Progenitor cell of endocrine pancreas (in vitro differentiated cells): ENCODE measurements at places on chromosomes 7 and 10. TPM values are rescaled to one million over a fixed set of nuclear protein-coding genes. Genes with fewer than 3 reads are reported as not detected.

Gene TET1
- 36.2 and 37.3 TPM in 2 replicates for total RNA-seq

Gene CRTAC1
- 4.2 and 4.6 TPM in 2 replicates for total RNA-seq

Gene CYP3A5
- total RNA-seq: 4.2 and 4.6 TPM in 2 replicates

Gene PDE1C
- 1.0 and 1.7 TPM in 2 replicates for total RNA-seq

Gene HYAL4
- not detected in 2 replicates for total RNA-seq

Gene GFRA1
- 8.7 and 14.6 TPM in 2 replicates for total RNA-seq

DNA sequence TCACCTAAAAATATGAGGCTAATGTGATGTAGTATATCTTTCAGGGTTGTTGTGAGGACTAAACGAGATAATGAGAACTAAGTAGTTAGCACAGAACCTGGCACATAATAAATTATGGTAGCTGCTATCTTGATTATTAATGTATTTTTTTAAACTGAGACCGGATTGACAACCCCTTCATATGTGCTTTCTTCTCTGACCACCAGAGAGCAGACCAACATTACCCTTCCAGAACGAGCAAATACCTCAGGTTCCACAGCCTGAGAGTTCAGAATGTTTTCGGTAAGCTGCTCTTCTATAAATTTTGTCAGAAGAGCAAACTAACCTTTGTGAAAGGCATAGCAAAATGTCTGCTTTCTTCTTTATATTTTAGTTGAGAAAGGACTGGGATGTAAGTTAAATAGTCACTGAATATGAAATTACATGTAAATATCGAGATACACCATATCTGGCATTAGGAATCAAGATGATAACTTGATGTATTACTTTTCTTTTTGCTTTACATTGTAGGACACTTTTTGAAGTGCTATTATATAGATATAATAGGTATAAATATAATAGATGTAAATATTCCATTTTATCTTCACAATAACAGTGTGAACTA, 13.6 kb upstream of the BPGM start:
- no peak overlapping the region for H3K27ac ChIP-seq
- DNase-seq: no peak
- H3K4me1 ChIP-seq: no peaks in the 10 kb centered on the region
- H3K4me3 ChIP-seq: no peak overlapping the region

- H3K27ac ChIP-seq: no peak overlapping the region
- no peak for DNase-seq
- peaks cover 61% of the 10 kb centered on the region for H3K27me3 ChIP-seq
- H3K36me3 ChIP-seq: no peaks in the 10 kb centered on the region
- peaks cover 7% of the 10 kb centered on the region for H3K4me1 ChIP-seq
Observed at GRCh38 chr10:126252884-126253610, 135.2 kb downstream of the ADAM12 start.

DNA sequence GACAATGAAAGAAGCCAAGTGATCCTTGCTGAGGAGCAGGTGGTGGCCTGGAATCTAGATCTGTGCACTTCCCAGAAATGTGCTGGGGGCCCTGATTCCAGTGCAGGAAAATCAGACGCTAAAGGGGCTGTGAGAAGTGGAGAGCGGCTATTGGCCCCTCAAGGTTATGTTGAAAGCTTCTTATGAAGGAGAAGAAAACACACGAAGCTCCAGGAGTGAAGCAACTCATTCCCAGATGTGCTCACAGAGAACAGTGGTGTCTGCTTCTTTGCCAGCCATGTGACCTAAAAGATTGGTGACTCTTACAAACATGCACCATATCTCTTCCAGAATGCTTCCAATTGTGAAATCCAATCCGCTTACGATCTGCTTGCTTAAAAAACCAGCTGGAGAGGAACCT, 679.3 kb upstream of the IGFBP3 start:
- peaks cover 4% of the 10 kb centered on the region for H3K4me1 ChIP-seq
- no peaks in the 10 kb centered on the region for H3K36me3 ChIP-seq
- no peak overlapping the region for H3K4me3 ChIP-seq

DNA sequence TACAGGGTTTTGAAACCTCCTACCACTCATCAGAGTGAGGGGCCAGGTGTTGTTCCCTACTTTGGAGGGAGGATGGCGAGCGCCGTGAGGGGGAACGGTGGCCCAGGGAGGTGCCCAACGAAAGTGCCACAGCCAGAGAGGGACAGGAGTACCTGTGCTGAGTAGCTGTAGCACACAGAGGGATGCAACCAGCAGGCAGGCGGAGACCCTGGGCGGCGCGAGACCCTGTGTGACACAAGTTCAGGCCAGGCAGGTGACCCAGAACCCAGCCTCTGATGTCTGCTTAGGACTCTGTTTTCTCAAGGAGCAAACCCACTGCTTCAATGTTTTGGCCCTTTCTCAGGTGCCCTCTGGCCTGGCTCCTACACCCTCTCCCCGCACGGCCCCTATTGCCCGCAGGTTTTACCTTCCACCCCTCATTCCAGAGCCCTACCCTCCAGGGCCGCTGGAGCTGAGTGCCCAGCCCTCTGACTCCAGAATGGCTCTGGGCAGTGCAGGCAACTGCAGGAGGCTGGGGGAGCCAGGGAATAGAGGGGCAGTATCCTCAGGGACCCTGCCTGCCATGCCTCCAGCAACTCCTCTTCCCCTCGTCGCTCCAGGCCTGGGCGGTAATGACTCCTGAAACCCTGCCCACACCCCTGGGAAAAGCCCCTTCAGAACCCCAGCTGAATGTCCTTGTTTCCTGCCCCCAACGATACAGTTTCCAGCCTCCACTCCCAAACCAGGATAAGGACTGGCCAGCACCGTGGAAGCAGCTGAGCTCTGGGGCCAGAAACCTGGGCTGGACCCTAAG, 164.1 kb upstream of the RHEB start:
- H3K27me3 ChIP-seq: peaks cover 12% of the 10 kb centered on the region
- DNase-seq: no peak

GRCh38 chr7:130430115-130430514, 10.7 kb downstream of the CEP41 start:
- peaks cover 6% of the 10 kb centered on the region for H3K36me3 ChIP-seq
- no peak for DNase-seq
- H3K4me3 ChIP-seq: no peak overlapping the region
- H3K27ac ChIP-seq: no peak overlapping the region
- H3K4me1 ChIP-seq: peaks cover 16% of the 10 kb centered on the region
- H3K27me3 ChIP-seq: no peaks in the 10 kb centered on the region

GRCh38 chr7:130356121-130356875, 11.7 kb downstream of the CPA5 start:
- H3K4me3 ChIP-seq: no peak overlapping the region
- H3K27ac ChIP-seq: peak overlapping the region; percentile 98
- H3K27me3 ChIP-seq: no peaks in the 10 kb centered on the region
- H3K4me1 ChIP-seq: peaks cover 25% of the 10 kb centered on the region
- peak; percentile 38 for DNase-seq

GRCh38 chr10:109892931-109893330, 30.4 kb downstream of the XPNPEP1 start:
- no peak overlapping the region for H3K4me3 ChIP-seq
- H3K27ac ChIP-seq: no peak overlapping the region
- H3K27me3 ChIP-seq: no peaks in the 10 kb centered on the region
- no peaks in the 10 kb centered on the region for H3K4me1 ChIP-seq
- DNase-seq: no peak

DNA sequence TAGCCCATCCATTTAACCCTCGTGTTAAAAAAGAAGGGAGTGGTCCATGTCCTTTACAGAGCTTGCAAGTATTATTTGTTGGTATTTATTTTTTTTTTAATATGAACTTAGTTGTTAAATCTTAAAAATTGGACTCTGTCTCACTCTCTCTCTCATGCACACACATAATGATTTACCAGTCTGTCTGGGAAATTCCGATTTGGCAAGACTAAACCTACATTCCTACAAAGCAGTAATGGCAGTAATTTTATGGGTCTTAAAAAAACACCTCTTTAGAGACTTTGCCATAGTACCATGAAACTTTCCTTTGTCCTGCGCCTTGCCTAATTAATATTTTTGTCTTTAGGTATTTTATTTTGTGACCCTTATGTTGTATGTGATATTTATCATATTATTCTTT, 239.5 kb upstream of the PPP1R3A start:
- no peak overlapping the region for H3K4me3 ChIP-seq
- no peaks in the 10 kb centered on the region for H3K27me3 ChIP-seq

DNA sequence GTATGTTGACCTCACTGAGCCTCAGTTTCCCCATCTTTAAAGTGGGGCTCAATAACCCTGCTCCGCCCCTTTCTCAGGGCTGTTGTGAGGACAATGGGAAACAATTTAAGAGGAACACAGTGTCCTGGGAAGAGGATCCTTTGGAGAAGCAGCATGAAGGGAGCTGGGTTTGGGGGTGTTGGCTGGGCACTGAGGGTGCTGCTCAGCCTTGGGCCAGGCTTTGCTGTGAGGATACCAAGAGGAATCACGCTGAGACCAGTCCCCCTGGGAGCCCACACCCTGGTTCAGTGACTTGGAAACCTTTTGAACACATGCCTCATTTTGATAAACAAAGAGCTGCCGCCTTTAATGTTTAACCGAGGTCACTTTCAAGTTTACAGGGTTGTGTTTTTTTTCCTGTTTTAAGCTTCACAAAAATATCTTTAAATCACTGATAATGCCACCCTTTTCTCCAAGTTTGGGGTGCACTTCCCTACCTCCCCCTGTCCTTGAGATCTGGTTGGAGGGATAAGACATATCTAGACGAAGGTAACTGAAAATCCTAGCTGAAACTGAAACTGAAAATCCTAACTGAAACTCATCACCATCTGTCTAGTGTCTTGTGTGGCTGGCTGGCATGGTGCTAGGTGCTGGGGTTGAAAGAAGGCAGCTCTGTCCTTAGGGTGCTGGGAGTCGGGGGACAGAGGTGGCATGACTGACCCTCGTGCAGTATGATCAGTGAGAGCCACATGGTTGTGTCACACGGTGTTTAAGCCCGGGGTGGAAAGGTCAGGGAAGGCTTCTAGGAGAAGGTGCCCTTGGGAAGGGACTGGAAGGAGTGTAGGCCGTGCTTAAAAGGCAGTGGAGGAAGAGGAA, 27.7 kb downstream of the ZNF775 start:
- no peaks in the 10 kb centered on the region for H3K27me3 ChIP-seq
- no peak for DNase-seq
- peak overlapping the region; percentile 18 for H3K27ac ChIP-seq
- H3K4me1 ChIP-seq: peaks cover 32% of the 10 kb centered on the region
- H3K36me3 ChIP-seq: peaks cover 4% of the 10 kb centered on the region
- H3K4me3 ChIP-seq: peak overlapping the region; percentile 94

- DNase-seq: no peak
- no peak overlapping the region for H3K27ac ChIP-seq
- H3K27me3 ChIP-seq: no peaks in the 10 kb centered on the region
- no peaks in the 10 kb centered on the region for H3K4me1 ChIP-seq
- no peak overlapping the region for H3K4me3 ChIP-seq
- no peaks in the 10 kb centered on the region for H3K36me3 ChIP-seq
Observed at GRCh38 chr10:30210296-30210695, 138.8 kb downstream of the MTPAP start.

GRCh38 chr7:131004371-131004770, 270.4 kb upstream of the KLF14 start:
- no peak for DNase-seq
- no peaks in the 10 kb centered on the region for H3K27me3 ChIP-seq
- H3K4me3 ChIP-seq: no peak overlapping the region
- H3K4me1 ChIP-seq: peaks cover 3% of the 10 kb centered on the region
- no peaks in the 10 kb centered on the region for H3K36me3 ChIP-seq

DNA sequence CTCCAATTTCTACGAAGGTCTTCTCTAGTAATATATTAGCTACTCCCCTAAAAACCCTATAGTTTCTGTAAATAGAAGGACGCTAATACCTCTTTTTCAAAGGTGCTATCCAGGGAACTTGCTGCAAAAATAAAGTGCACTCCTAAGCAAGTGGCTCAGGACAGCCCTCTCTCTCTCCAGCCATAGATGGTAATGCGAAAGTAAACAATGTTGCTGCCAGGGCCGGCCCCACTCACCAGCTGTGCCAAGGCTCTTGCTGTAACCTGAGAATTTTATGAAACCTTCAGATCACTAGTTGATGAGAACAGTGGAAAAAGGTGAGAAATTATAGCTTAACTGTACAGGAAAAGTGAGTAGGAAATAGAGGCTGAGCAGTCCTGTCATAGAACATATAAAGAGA, 10.9 kb upstream of the TAS2R39 start:
- H3K4me3 ChIP-seq: no peak overlapping the region
- DNase-seq: no peak
- H3K36me3 ChIP-seq: peaks cover under 1% of the 10 kb centered on the region
- no peaks in the 10 kb centered on the region for H3K4me1 ChIP-seq
- H3K27ac ChIP-seq: no peak overlapping the region

GRCh38 chr10:33489501-33490176, 155.2 kb upstream of the NRP1 start:
- H3K4me1 ChIP-seq: peaks cover 5% of the 10 kb centered on the region
- H3K36me3 ChIP-seq: no peaks in the 10 kb centered on the region
- no peak for DNase-seq
- H3K4me3 ChIP-seq: no peak overlapping the region

DNA sequence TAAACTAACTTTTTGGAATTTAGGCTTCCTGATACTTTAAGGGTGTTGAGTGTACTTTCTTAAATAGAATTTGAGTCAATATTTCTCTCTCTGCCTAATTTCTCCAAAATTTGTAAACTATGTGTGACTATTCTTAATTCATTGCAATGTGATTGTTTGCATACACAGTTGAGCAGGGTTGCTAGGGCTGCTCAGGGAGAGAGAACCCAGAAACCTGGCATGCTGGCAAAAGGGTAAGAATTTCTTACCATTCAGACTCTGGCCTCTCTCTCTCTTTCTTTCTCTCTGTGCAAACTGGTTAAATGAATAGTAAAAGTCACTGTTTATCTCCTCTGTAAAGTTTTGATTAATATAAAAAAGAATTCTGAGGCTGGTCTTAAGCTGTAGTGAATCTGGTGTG, 51.0 kb upstream of the NAMPT start:
- H3K27me3 ChIP-seq: no peaks in the 10 kb centered on the region
- DNase-seq: no peak
- no peak overlapping the region for H3K4me3 ChIP-seq
- H3K27ac ChIP-seq: no peak overlapping the region
- H3K36me3 ChIP-seq: no peaks in the 10 kb centered on the region

- H3K27me3 ChIP-seq: no peaks in the 10 kb centered on the region
- no peak for DNase-seq
- no peak overlapping the region for H3K27ac ChIP-seq
- H3K4me1 ChIP-seq: no peaks in the 10 kb centered on the region
Observed at GRCh38 chr7:109694149-109695071, 1124.7 kb downstream of the DNAJB9 start.

DNA sequence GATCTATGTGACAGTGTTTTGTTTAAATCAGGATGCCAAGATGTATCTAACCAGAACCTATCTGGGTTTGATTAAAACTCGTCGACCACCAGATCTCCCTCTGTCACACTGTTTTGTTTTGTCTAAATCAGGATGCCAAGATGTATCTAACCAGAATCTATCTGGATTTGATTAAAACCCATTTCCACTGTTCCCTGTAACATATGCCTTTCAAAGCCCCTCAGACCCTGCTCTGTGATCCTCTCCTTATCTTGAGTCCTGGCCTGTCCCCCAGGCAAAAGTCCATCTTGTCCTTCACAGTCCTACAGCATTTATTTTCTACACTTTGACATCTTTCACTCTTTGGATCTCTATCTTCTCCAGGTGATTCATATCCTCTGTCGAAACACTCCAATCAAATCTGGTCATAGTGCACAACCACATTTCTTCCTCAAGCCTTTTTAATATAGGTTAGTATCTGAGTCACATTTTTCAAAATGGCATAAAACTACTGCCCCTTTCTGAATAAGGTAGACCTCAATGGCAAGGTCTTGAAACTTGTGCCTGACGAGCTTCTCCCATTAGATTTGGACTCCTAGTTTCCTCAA, 32.5 kb downstream of the ERLIN1 start:
- H3K36me3 ChIP-seq: peaks cover 19% of the 10 kb centered on the region
- H3K27me3 ChIP-seq: no peaks in the 10 kb centered on the region
- H3K4me1 ChIP-seq: peaks cover 1% of the 10 kb centered on the region
- H3K27ac ChIP-seq: no peak overlapping the region
- no peak overlapping the region for H3K4me3 ChIP-seq
- DNase-seq: no peak

GRCh38 chr10:96666741-96667140, 53.6 kb downstream of the PIK3AP1 start:
- peaks cover 51% of the 10 kb centered on the region for H3K4me1 ChIP-seq
- H3K27me3 ChIP-seq: no peaks in the 10 kb centered on the region
- H3K27ac ChIP-seq: no peak overlapping the region
- DNase-seq: no peak
- peaks cover 11% of the 10 kb centered on the region for H3K36me3 ChIP-seq
